Small intestine (tissue), 16 donors: ENCODE measurements at places on chromosomes 3 and 15. TPM values are rescaled to one million over a fixed set of nuclear protein-coding genes. Genes with fewer than 3 reads are reported as not detected.

DNA sequence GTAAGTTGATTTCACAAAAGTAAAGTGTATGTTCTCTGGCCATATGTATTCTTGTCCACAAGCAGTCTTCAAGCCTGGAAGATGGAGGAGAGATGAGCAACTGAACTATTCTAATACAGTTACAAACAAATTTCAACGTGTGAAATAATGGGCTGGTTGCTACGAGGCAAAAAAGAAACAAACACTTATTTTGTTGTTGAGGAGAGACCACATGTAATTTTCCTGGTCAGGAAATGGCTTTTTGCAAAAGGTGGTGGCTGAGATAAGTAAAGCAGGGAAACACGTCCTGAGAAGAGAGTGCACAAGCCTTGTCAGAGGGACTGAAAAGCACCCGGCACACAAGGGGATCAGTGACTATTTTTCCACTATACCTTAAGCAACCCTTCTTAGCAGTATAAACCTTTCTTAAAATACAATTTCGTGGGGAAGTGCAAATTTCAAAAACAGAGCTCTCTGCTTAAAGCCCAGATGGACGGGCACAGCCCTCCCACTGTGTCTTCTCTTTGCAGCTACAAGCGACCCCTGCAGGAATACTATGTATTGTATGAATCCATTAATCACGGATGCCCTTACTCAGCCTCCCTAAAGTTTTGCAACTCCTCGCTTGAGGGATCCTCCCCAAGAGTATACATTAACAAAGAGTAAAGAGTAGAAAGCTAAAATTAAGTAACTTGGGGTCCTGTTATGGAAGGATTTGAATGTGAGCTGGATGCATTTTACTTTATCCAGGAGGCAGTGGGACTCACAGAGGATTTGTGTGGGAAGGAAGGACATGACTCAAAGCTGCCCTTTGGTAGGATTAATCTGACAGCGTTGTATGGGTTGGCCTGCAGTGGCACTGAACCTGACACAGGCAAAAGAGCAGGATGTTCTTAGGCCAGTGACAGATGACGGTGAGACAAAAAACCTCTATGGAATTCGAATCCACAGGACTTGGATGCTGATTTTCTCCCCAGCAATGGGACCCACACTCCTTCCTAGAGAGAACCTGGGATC, 253.7 kb downstream of the IL5RA start:
- no peak for DNase-seq

GRCh38 chr3:5020242-5020722, 41.0 kb downstream of the BHLHE40 start:
- DNase-seq: no peak

DNA sequence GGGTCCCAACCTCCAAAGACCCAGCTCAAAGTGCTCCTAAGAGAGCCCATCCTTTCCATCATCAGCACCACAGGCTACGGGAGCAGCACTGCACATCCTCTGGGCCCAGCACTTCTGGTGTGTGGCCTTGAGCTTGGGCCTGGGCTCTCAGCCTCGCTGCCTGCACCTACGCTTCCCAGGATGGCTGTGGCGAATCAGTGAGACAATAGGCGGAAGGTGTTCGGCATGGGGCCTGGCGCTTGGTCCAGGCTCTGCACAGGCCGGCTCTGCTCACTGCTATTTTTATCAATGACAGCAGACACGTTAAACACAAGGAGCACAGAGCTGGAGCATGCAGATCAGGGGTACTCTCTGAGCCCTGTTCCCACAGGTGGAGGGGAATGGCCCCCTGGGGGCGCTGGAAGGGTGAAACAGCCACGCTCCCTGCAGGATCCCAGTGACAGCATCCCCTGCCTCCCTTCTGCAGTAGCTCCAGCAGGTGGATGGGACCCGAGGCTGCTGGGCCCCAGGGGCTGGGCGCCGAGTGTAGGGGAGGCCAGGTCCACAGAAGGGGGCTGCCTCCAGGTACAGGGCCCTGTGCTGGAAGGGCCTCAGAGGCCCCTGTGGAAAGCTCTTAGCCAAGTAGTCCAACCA, 90.0 kb upstream of the RPL32 start:
- DNase-seq: no peak

GRCh38 chr3:72338942-72339669, 509.1 kb downstream of the SHQ1 start:
- no peak for DNase-seq

DNA sequence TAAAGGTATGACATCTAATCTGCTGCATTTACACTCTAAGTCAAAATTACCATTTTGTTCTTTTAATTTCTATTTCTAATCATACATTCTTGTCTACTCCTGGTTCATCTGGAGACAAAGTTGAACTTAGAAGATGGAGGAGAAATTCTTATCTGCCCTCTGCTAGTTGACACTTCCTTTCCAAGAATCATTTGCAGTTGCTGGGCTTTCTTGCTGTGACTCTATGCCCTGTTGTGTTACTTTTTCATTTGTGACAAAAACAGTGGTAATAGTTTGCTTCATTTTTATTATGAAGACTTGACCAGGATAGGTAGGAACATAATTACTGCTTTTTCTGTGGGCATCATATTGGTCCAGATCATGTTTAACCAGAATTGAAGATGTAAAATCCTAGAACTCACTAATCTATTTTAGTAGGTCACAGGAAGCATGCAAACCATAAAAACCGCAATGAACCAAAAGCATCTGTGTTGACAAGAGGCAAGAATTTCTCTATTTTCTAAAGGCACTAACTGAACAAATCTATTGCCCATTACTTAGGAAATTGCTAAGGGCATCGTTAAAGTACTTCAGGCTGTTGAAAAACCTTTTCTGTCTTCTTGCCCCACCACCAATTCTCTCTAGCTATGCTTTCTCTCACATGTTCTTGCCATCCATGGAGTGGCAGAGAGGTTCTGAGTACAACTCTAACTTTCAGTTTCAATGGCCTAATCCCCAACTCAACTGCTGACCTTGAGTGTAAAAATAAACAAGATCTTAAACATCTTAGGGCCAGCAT, 4.2 kb upstream of the CCR2 start:
- DNase-seq: peak; percentile 46

DNA sequence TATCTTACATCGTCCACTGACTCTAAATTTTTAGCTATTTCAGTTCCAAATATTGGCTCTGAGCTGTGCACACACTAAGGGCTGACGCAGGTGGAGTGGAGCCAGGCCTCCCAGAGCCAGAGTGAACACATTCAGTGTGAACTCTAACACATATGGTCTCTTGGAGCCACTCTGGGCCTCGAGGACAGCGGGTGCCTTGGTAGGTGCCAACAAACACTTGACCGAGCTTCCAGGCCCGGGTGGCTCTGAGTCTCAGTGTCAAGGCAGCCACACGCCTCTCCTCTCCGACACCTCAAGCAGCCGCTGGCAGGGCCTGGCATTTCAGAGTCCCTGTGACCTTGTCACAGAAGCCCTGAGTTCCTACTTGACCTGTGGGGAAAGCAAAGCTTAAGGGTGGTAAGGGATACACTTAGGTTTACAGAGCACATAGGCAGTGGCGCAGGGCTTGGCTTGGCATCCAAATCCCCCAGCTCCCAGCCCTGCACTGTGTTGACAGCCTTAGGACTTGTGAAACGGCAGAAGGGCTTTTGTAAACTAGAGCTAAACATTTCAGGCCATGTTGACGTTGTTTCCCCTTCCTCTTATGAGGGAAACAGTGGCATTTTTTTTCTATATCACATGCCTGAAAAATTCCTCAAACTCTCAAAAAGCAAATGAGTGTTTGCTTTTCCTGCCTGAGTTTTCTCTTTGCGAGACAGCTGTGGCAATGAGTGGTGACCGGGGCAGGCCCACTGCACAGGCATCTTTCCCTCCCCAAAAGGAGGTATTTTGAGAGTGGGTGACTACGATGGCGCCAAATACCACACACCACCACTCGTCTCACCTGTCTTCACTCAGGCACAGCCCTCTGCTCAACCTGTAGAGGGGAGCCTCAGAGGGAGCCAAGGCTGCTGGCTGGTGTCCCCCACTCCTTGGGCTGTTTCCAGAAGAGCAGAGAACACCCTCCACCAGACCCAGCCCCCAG, 60.8 kb downstream of the DAPK2 start:
- no peak for DNase-seq

GRCh38 chr3:141690431-141691072, 47.5 kb upstream of the RNF7 start:
- no peak for DNase-seq

DNA sequence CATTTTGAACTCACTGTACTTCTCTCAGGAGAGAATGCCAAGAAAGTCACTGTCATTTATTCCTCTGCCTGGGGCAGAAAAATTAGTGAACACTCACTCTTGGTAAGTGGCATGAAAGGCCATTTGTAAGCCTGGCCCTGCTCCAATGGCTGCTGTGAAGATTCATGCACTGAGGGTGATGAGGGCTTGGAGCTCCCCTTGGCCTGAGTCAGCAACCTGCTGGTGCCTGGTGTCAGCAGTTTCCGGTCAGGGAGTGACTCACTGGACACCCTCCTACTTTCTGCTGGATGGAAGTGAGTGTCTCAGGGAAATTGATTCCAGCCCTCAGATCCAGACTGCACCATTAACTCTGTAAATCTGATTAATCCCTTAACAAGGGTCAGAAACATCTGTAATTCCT, 37.6 kb downstream of the TRA2B start:
- peak; percentile 46 for DNase-seq

GRCh38 chr3:107740992-107741896, 218.5 kb downstream of the BBX start:
- DNase-seq: peak; percentile 9

The CHRD gene
- 3.4 TPM for polyA plus RNA-seq

The PLA2G4E gene
- polyA plus RNA-seq: not detected

The SAMMSON gene
- polyA plus RNA-seq: not detected

The SPG21 gene
- 74.3 TPM for polyA plus RNA-seq

The SLC27A2 gene
- 81.2 TPM for polyA plus RNA-seq
